GM12891 (cell line): ENCODE measurements at places on chromosomes 4 and X.

DNA sequence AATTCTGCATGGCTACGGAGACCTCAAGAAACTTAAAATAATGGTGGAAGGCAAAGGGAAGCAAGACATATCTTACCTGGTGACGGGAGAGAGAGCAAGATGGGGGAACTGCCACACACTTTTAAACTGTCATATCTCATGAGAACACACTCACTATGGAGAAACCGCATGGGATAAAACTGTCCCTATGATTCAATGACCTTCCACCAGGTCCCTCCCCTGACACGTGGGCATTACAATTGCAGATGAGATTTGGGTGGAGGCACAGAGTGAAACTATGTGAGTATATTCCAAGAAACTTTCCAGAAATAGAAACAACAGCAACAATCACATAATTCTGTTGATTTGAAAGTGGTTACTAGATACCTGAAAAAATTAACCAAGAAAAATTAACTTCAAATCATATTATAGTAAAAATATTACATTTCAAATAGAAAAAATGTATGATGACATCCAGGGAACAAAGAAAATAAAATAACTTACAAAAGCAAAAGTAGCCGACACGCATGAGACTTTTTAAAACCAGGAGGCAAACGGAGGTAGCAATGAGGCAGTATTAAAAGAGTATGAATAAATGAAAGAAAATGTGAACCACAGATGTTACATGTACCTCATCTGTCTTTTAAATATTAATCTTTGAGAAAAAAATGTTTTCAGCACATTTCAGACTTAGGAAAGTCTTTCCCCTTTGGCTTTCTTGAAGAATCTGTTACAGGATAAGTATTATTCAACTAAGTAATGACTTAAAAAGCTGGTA lies 879.5 kb downstream of the TECRL start:
- DNase-seq, result no peak

- DNase-seq, result no peak
These were observed 1242.9 kb downstream of the C4orf33 start for GRCh38 chr4:130338851-130339250.

- DNase-seq, result no peak
These were observed 154.1 kb upstream of the PPP3CA start for GRCh38 chr4:101501421-101501820.

DNA sequence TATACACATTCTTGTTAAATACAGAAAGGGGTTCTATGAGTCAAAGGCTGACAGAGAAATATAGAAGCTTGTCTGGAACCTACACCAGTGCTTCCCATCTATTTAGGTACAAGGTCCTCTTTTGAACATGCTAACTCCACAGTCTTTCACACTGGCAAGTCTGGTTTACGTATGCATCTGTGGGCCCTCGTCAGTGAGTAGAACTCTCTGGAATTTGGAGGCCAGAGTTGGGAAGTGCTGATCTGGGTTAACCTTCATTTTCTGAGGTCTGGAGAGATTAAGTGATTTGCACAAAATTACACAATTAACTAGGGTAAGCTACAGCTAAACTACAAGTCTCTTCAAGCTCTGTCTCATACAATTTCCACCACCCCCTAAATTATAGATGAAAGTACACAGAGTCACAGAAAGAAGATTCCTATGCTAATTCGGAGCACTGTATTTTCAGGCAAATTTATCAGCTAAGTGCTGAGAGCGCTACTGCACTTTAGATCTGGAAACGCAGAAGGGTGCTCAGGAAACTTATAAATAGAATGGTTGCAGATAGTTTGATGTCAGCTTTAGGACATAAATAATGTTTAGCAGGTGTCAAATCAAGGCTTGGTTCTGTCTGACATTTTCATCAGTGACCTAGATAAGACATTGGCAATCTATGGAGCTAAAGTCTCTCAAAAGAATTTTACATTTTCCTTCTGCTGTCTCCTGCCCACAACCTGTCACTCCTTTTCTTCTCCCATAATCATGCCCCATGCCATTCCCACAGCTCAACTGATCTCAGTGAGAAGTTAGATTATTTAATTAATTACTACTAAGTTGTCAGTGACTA lies 43.0 kb upstream of the PDLIM5 start:
- DNase-seq, result no peak

GRCh38 chr4:55181010-55182005 lies 55.9 kb upstream of the KDR start:
- DNase-seq, result no peak

GRCh38 chrX:100964362-100964761 lies 5.1 kb upstream of the ARL13A start:
- DNase-seq, result no peak

- no peak for DNase-seq
These were observed 15.0 kb upstream of the PAGE1 start for GRCh38 chrX:49710744-49711319.

DNA sequence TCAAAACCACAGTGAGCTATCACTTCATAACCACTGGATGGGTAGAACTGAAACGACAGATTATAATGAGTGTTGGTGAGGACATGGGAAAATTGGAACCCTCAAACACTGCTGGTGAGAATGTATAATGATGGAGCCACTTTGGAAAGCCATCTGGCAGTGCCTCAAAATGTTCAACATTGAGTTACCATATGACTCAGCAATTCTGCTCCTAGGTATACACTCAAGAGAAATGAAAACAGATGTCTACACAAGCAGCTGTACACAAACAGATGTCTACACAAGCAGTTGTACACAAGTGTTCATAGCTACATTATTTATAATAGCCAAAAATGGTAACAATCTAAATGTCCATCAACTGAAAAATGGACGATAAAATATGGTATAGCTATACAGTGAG lies 143.9 kb downstream of the PDGFRA start:
- no peak for DNase-seq

- DNase-seq, result no peak
These were observed 132.1 kb upstream of the NEIL3 start for GRCh38 chr4:177177541-177178081.

DNA sequence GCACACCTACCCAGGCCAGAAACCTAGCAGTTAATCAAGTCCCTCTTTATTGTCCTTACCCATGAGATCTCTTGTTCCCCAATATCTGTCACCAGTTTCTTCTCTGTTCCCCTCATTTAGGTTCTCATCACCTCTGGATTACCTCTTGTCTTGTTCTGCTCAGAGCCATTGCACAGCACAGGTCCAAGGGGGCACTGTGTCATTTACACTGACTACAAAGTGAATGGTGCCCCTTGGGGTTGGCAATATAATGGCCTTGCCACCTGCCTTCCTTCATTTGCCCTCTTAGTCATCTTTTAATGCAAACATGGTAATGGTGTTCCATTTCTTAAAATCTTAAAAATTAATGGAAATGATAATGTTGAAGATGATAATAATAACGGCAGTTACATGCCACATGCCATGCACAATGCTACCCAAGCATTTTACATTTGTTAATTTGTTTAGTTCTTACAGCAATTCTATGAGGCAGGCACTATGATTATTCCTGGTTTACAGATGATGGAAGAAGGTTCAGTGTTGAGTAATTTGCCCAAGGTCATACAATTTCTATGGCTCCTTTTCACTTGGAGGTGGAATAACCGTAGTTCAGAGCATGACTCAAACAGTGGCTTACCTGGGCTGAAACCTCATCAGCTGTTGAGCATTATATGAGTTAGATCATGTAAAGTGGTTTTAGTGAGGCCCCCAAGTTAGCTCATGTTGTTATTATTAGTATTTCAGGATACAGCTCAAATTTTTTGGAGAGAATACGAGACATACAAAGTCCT lies 117.9 kb downstream of the RASL11B start:
- DNase-seq, result no peak

DNA sequence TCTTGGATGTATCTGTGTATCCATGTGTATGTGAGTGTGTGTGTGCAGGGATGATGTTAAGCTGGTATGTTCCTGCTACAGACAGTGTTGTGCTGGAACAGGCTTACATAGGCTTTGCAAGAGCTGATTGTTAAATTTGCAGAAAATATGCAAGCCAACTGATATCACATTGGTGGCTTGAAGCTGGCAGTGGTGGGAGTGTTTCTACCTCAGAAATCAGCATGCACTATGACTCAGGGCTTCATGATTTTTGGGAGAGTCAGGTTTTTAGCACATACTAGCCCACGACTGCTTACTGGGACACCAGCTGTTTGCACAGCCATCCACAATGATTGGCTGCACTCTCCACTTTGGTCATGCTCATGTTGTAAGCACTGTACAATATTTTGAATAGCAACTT lies 261.8 kb downstream of the DHX15 start:
- DNase-seq, result no peak

DNA sequence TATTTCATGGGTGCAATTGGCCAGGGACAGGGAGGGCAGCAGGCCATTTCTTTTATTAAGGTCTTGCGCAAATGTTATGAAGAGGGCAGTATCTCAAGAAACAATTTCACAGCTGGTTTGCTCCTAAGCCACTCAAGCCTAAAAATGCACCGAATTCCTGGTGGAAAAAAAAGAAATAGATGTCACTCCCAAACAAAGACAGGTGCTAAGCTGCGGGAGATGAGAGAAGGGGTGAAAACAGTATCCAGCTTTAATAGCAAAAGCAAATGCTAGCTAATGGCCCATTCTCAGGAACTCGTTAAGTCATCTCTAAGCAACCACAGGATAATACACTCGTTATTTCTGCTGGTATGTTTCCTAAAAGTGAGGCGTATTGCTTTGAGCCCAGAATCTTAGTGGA lies 116.4 kb downstream of the ARX start:
- no peak for DNase-seq

DNA sequence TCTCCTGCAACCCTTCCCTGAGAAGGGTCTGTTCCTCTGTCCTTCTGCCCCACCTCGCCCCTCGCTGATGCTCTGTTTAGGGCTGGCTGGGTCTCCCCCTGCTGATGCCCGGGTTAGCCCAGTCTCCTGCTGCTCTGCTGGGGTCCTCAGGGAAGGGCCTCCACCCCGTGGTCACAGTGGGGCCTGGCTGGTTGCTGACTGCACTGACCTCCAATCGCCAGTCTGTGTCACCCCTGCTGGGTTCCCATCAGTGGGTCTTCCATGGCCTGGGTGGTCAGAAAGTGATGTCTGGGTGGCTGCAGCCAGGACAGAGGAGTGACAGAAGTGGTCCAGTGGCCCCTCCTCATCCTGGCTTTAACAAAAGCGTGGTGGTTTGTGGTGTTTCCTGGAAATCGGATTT lies 44.7 kb downstream of the EVC start:
- DNase-seq, result no peak

DNA sequence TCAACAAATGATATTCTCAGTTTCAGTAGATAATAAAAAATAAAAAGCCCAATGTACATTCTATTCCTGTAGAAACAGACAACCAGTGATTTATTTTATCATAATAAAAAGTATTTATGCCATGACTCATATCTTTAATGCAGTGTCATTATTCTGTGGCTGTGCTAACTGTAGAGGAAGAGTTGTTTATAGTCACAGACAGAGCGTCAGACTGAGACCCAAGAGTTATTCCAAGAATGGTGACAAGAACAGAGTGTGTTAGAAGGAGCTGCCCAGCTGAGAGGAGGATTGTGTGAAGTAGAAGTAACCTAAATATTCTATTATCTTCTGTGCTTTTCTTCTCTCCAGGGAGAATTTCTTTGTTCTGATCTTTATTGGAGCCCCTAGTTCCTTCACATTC lies 210.7 kb downstream of the PPP1R2C start:
- DNase-seq, result no peak

GRCh38 chrX:10615931-10616774 lies 4.2 kb downstream of the MID1 start:
- no peak for DNase-seq

DNA sequence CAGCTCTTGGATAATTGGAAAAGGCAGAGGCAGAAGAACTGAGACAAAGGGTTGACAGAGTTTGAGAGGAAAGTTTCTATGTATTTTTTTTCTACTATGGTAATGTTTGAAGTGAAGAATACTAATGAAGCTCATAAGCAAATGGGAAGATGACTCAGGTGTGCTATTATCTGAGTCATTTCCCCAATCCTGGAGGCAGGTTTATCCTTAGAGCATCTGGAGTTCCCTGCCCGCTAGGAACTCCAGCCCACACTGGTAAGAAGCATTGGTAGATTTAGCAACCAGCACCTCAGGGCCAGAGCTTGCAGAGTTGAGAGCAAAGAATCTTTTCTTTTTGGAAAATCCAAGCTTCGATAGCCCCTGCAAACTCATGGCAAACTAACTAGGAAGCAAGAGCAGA lies 55.2 kb downstream of the DOCK11 start:
- DNase-seq, result no peak

GRCh38 chr4:127997534-127998388 lies 32.6 kb downstream of the ABHD18 start:
- peak; percentile 19 for DNase-seq

DNA sequence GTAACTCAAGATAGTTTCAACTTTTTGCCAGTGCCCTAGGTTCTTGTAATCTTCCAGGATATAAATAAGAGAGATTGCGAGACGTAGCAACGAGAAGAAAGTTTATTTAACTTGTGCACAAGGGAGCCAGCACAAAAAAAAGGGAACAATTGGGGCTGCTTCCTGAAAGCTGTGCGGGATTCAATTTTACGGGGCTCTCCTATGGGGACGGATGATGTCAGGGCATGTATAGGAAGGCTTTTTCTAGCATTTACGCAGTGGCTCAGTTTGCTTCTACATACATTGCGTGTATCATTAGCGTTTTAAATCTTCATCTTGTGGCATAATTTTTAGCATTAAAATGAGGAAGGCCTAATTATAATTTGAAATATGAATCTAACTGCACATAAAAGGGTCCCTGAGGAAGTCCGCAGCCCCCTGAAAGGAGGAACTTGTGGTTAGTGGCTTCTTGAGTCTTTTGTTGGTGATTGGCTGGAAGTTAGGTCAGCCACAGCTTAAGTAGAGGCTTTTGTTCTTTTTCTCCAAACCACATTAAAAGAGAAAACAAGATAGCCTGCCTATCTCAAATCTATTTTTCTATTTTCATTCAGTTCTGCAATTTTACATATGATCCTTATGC lies 668.2 kb upstream of the NDST4 start:
- DNase-seq, result no peak

DNA sequence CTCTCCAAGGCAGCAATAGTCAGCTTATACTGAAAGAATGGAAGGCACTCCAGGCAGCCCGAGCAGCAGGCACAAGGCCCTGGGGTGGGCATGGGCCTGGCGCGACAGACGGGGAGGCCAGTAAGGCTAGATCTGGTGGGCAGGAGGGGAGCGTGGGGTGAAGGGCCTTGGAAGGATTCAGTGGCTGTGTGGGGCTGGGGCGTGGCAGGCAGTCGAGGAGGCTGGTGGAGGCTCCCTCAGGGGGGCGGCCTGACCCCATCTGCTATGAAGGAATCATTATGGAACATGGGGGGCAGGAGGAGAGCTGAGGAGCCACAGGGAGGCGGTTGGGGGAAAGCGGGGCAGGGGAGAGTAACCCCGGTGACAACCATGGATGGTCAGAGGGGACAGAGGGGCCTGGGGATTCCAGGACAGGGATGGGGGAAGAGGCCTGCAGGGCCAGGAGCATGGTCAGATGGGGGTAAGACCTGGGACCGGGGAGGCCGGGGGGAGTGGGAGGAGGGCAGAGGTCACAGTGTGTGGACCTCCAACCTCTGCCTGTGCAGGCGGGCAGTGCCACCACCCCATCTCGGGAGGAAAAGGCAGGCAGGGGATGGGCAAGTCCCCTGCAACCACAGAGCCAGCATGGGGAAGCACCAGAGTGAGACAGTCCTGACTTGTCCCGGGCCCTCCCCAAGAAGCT lies 70.3 kb downstream of the ACOX3 start:
- no peak for DNase-seq

GRCh38 chrX:136354201-136354600 lies 53.4 kb downstream of the ADGRG4 start:
- no peak for DNase-seq

GRCh38 chr4:79688691-79689090 lies 280.7 kb upstream of the GK2 start:
- DNase-seq, result no peak
